Panc1 (cell line): ENCODE measurements at places on chromosomes 7 and 10.

DNA sequence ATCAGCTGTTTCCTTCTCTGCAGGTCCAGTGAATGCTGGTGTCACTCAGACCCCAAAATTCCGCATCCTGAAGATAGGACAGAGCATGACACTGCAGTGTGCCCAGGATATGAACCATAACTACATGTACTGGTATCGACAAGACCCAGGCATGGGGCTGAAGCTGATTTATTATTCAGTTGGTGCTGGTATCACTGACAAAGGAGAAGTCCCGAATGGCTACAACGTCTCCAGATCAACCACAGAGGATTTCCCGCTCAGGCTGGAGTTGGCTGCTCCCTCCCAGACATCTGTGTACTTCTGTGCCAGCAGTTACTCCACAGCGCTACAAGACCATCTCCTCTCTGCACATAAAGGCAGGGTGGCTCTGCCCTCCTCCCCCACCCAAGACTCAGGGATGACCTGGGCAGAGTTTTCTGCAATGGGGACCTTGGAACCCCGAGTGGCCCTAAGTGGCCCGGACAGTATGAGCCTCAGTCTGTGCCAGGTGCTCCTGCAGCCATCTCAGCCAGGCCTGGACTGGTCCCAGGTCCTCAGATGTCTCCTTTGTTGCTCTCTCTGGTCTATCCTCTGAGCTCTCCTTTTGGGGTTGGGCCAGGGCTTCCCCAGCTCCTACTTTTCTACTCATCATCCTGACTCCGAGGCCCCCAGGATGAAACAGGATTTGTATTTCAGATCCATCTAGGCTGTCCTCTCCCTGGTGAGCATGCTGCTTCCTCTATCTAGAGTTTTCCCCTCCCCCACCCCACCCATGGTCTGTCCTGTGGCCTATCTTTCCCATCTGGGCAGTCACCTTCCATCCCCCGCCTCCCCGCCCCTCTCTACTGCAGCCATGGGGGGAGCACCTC lies 212.1 kb upstream of the PRSS58 start:
- no peak for DNase-seq

DNA sequence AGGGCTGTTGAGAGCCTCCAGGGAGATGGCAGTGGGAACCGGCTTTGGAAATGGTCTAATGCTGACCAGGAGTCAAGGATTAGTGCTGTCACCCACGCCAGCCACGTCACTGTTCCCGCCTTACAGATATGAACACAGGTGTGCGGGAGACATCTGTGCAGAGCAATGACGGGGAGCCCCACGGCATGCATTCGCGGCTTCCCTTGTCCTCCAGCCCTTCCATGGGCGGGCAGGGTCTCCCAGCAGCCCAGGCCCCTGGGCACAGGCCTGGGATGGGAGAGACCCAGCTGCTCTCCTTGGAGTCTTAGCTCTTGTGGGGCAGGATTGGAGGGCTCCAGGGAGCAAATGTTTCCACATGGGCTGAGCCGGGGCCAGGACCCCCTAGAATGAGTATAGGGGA lies 94.2 kb downstream of the MYL10 start:
- no peak for DNase-seq

- DNase-seq: no peak
These were observed 882 bp upstream of the GAL3ST4 start for GRCh38 chr7:100169147-100169850.

DNA sequence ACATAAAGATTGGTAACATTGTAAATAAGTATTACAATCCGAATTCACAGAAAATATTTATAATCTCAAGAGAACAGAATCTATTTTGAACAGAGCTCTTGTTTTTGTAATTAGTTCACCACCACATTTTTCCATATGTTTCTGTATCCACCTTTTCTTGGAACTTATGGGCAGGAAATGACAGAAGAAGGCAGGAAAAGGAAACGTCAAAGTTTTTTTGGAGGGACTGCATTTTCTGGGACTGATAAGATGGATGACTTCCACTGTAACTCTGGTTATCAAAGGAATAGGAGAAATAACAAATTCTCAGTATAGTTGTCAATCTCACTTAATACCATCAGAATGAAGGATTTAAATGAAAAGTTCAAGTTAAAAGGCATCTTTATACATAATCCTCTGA lies 75.1 kb upstream of the SMNDC1 start:
- no peak for DNase-seq

- DNase-seq: no peak
These were observed 194.0 kb upstream of the PPP1R3A start for GRCh38 chr7:114112806-114113205.

DNA sequence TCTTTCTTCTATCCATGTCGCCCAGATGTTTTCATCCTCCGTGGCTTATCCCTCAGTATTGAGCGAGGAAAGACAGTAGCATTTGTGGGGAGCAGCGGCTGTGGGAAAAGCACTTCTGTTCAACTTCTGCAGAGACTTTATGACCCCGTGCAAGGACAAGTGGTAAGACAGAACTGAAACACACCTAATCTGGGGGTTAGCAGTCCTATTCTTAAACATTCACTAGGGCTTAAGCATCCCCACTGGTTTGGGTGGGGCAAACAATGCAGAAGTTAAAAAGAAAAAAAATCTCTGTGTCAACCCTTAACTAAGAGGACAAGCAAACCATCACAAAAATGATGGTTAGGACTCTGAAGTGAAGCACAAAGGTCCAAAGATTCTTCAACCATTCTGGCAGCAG lies 43.8 kb downstream of the SP8 start:
- DNase-seq: no peak

DNA sequence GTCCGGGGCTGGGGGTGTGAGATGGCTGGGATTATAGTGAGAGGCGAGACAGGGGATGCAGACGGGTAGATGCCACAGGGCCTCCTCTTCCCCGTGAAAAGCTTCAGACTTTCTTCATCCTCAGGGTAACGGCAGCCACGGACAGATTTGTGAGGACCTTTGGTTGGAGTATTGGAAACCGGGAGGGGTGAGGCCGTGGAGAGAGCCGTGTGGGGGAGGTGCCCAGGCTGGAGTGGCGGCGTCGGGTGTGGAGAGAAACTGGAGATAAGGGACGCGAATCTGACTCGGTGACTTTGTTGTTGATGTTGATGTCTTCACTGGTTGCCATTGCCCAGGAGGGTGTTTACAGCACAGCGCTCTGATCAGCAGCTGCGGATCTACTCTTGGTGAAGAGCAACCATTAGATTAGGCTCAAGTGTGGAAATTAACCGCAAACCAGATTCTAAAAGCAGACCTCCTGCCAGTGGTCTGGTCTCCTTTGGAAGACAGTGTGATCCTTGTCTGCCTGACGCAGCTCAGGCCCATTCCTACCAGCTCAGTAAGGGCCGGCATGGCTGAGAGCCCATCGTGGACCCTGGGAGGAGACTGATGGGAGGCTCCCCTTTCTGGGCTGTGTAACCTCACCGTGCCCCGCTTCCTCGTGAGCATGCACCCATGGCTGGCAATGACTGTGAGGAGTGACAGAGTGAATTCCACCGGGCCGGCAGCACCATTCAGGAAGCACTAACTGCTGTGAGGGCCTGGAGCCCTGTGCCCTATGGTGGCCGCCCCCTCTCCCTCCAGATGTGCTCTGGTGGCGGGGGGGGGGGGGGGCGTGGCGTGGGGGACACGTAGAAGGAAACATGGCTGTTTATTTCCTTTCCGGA lies 90.3 kb downstream of the INPP5A start:
- DNase-seq: no peak

DNA sequence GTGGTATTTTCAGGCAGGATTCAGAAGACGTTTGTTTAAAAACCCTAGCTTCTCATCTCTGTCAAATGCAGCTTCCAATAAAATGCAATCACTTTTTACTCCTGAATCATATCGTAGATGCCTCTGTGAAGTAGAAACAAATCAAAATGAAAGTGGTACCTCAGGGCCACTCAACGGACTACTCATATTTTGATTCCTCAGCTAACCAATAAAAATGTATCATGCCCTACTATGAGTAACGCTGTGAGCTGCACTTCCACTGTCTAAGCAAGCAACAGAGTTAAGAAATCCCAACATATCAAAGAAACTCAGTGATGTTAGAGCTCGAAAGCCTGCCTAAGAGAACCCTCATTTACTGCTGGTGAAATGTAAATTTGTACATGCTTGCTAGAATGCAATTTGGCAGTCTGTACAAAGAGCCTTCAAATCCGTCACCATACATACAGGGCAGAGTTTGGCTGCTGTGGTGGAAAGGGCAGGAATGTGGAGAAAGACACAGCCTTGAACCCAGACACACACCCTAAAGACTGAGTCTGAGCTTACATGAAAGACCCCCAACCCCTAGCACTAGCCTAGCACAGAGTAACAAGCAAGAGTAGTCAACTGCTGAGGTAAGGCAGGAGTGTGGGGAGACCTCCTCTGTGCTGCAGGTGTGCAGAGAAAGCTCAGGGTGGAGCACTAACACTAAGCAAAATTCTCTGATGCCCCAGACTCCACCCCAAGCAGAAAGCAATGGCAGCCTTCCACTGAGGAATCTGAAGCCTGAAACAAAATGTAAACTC lies 151.5 kb downstream of the ANK3 start:
- peak; percentile 15 for DNase-seq

GRCh38 chr10:33290321-33291052 lies 44.0 kb downstream of the NRP1 start:
- DNase-seq: no peak

DNA sequence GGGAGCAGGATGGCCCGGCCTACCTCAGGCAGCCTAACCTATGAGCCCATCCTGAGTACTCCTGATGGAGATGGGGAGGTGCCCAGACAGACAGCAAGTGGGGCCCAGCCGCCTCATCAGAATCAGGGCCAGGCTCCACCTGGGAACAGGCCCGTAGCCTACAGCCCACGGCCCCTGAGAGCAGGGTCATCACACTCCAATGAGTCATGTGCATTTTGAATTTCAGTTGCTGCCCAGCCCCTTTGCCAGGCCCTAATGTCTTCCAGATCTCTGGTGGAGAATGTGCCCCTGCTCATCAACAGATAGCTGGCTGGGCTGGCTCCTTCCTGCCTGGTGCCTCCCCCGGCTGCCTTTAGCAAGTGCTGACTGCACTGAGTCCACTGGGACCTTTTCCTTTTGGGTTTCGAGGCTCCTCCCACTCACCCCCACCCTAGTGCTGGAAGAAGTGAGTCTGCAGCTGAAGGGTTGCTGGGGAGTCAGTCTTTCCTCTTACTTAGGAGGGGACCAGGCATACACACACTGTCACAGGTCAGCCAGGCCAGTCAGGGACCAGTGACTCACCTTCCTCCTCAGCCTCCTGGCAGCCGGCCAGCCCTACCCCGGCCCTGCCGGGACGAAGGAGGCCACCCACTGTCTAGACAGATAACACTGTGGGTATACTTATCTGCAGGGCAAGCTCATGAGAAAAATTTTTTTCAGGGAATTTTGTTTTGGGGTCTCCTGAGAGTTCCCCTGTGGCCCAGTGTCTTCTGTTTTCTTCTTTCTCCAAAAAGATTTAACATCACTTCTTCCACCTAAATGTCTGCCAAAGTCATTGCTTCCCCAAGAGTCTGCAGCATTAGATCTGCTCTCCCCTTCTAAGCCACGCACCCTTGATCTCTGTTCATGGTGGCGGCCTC lies 9.1 kb upstream of the ASIC3 start:
- DNase-seq: peak; percentile 96

DNA sequence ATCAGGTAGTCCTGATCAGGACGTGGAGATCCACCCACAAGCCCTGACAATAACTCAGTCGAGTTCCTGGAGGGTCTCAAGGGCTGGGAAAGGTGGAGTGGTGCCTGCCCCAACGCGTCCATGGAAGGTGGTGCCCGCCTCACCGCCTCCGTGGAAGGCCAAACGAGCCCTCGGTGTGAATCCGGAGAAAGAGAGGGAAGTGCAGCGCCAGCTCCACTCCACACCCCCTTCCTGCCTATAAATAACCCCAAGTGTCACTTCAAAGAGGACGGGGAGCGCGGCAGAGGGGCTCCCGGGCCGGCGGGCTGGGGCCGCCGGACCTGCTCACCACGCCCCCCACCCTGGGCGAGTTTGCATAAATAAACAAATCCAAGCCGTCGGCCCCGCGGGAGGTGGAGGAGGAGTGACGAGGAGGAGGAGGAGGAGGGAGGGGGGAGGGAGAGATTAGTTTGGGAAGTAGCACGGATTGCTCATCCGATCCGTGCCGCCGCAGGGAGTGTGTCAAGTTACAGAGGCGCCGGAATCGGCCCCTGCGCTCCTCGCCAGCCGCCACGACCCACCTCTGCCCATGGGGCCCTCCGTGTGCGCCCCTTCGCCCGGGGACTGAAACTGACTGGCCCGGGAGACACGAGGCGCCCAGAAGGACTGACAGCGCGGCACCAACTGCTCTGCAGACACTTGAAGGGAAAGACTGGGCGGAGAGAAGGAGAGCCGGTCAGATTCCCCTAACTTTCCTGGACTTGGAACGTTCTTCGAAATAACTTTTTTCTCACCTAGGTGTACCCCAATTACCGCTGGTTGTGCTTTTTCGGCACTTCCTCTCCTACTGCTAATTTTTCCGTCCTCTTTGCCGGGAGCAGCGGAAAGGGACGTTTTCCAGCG lies at the start of gene COL13A1:
Gene COL13A1, plus strand, starts transcription at position 473 of the 882 bp plus-strand sequence. CDS start 518 bp downstream, outside the sequence.
- DNase-seq: no peak

GRCh38 chr10:77718957-77719356 lies 81.3 kb upstream of the KCNMA1 start:
- no peak for DNase-seq

DNA sequence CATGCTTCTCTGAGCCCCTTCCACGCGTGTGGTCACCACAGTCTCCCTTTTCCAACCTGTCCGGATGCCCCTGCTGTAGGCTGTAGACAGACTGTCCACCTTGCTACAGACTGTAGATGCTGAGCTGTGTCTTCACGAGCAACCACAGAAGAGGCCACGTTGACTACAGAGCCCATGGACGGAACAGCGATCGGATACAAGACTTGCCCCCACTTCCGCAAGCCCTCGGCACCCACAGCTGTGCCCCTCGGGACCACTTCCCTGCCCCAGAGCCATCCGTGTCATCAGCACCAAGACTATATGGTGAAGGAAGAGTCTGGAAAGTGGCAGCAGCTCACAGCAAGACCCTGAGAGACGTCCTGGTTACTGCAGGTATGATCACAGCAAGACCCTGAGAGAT lies 491.4 kb downstream of the DNAJB6 start:
- DNase-seq: no peak

DNA sequence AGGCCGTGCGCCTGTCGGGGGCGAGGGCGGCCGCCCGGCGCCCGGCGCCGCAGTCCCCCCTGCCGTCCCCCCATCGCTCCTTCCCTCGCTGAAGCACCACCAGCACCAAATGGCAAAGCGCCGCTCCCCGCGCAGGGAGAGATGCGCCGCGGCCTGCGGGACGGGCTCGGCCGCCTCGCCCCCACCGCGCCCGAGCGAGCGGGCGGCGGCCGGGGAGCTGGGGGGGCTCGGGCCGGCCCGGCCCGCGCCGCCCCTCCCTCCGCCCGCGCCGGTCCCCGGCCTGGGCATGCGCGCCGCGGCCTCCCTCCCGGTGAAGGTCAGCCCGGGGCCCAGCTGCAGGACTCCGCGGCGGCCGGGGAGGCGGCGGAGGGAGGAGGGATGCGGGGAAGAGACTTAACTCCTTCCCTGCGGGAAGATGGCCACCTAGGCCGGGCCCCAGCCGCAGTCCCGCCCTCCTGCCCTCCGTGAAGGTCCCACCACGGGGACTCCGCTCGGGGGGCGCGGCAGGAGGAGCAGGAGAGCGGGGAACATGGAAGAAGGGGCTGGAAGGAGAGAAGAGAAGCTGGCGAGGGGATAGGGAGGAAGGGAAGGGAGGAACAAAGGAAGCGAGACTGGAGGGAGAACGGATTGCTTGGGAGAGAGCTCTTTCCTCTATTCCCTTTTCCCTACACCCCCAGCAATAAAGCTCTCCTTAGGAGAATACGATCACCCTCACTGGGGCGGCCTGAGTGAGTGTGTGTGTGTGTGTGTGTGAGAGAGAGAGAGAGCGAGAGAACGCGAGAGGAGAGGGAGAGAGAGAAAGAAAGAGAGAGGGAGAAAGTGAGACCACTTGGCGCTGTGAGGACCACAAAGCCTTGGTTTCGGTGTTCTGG lies 3.4 kb upstream of the SMARCD3 start:
- DNase-seq: no peak

GRCh38 chr10:30671026-30671616 lies 41.6 kb upstream of the LYZL2 start:
- DNase-seq: peak; percentile 73
